ENCODE measurements at places on chromosomes 4 and X.

DNA sequence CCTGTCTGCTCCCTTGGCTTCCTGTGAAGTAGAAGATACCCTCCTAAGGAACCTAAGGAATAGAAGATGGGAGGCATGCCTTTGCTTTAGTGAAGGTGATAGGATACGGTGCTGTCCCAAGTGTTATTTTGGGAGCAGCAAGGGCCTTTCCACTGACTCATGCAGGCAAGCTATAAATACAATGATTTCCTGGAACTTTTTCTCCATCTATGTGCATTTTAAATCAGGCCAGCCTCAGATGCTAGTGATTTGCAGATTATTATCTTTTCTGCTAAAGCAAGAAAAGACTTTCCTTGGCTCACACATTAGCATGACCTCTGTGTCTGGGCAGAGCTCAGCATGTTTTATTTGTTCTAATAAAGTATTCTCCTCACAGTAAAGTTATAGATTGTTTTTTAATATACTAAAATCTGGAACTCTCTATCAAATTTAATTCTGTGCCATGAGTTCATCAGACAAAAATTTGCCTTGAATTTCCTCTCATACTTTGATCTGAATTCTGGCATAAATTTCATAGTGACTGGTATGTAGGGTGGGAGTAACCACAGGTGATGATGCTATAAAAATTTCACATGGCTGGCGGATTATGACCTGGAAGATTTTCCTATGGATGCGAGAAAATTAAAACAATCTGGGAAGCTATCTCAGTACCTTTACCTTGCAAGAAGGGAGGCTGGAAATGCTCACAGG lies 131.7 kb downstream of the REPS2 start:
- DNase-seq = no peak

- no peak for DNase-seq
These were observed 275.9 kb upstream of the VCX3A start for GRCh38 chrX:6810776-6811175.

GRCh38 chrX:46792810-46793188 lies 33.9 kb upstream of the SLC9A7 start:
- no peak for DNase-seq

GRCh38 chr4:110900213-110900769 lies 277.4 kb upstream of the PITX2 start:
- no peak for DNase-seq

DNA sequence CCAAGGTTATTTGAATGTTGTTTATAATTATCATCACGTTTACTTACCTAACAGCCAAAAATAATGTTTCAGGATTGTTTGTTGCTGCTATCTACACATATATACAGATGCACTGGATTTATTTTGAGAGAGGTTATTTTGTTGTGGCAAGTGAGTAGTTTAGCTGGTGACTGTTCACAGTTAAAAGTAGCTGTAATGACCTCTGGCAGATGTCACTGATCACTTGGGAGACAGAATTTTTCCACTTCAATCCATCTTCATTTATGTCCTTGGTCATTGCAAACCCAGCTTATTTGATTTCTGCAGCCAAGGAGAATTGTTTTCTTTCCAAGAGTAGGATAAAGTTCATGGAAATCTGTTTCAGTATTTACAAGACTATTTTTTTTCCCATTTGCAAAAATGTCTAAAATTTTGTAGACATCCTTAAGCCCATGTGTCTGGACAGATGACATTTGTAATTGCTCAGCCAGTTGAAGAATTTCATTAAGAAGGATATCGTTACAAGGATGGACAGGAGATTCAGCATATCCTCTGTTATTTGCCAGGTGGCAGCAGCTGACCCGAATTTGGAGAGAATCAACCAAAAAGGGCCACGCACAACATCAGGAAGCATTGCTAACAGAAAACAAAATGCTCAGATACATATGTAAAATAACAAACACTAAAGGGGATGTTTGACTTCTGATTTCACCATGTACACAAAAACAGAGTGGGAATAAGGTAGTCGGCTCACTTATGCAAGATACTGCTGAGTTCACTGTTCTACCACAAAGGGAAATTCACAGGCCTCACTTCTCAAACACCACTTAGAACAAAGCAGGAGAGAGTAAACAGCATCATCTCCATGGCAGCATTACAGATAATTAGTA lies 64.5 kb downstream of the GPRIN3 start:
- DNase-seq = no peak

DNA sequence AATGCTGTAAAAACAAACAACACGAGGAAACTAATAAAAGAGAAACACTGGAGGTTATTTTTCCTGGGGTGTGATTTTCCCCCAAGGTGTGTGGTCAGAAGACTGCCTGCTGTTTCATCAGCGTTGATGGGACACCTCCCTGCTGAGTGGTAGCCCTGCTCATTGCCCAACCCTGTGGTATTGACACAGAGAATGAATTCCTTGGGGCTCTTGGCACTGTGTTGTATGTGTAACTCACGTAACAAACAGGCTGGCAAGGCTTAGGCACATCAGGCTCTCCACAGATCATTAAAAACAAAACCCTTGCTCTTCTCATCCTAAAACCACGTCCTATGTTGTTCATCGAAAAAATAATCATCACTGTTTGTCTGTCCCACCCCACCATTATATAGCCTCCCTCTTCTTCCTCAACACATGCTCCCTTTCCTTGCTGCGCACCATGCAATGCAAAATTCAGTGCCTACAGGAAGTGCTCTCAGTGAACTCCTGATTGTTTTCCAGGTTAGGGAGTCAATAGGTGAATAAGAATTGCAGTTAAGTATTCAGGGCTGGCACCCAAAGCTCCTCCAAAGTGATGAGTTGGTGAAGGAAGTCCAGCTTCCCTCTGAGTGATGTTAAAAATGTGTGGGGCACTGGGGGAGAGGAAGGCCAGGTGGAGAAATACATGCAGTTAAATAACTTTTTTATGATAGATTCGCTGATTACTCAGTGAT lies 11.4 kb upstream of the PUDP start:
- DNase-seq = no peak

GRCh38 chrX:16465081-16465876 lies 184.7 kb upstream of the S100G start:
- no peak for DNase-seq

GRCh38 chrX:136275553-136275952 lies 24.4 kb upstream of the MAP7D3 start:
- DNase-seq = no peak

DNA sequence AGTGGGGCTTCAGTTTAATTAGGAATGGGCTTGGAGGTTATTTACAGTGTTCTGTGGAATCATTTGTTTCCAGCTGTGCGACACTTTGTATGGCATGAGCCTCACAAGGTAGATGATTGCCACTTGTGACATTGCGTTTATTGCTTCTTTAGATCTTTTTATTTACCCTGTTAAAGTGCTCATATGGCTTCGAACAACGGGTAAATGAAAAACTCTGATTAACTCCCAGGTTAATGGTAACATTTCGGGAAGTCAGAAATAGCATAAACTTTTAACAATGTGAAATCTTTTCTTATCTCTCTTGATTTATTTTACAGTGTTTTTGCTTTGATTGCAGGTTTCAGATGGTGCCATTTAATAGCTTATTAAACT lies 494.3 kb downstream of the IDS start:
- no peak for DNase-seq

- no peak for DNase-seq
These were observed 134.1 kb downstream of the KLHL34 start for GRCh38 chrX:21524008-21524407.

GRCh38 chr4:87257523-87257922 lies 37.1 kb upstream of the KLHL8 start:
- no peak for DNase-seq

GRCh38 chrX:53048169-53049126 lies at the start of gene GPR173:
Gene GPR173 (plus strand): TSS chrX:53048789. CDS start chrX:53076622, 27,833 bp downstream.
- no peak for DNase-seq

- DNase-seq = no peak
These were observed 110.2 kb upstream of the PRDX4 start for GRCh38 chrX:23557070-23557469.

GRCh38 chr4:142369141-142369540 lies 477.0 kb downstream of the INPP4B start:
- no peak for DNase-seq

DNA sequence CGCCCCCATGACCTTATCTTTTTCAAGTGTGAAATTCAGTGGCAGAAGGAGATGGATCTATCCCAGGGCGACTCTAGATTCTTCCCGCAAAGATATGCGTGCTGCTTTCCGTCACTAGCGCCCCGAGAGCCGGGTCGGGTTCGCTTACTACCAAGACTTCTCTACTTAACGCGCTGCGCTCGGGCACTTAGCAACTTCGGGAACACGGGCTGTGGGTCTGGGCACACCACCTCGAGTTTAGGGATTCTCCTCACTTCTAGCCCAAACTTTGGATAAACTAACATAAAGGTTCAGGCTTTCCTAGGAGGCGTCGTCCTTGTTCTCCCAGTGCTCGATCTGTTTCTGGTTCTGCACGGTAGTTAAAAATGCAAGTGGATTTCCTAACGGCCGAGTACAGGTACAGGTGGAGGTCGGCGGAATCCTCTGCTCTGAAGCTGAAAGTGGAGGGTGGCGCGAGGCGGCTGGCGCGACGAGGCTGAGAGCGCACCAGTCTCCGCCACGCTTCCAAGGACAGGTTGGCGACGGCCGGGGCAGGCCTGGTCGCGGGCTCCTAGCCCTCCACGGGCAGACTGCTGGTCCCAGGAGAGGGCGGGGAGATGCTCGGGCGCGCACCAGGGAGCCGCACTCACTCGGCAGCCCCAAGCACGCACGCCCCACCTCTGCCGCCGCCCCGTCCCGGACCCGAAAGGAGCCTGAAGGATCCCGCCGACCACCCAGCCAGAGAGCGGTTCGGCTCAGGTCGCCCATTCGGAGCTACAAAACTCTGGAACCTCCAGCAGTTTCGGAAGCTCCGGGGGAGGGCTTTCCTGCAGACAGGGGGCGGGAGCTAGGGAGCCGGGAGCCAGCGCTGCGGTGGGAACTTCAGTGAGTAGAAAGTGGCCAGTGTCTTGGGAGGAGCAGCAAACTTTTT lies 100.8 kb upstream of the TENM3 start:
- DNase-seq = no peak

- no peak for DNase-seq
These were observed 223.5 kb upstream of the MBNL3 start for GRCh38 chrX:132712350-132712749.

- DNase-seq = no peak
These were observed 64.0 kb downstream of the PTTG2 start for GRCh38 chr4:38024206-38024509.

- no peak for DNase-seq
These were observed 65.4 kb downstream of the RTL3 start for GRCh38 chrX:78593701-78594100.

- DNase-seq = no peak
These were observed 18.6 kb upstream of the RAP1GDS1 start for GRCh38 chr4:98242538-98242937.

- DNase-seq = no peak
These were observed 253.5 kb downstream of the PCDH10 start for GRCh38 chr4:133402616-133403015.

DNA sequence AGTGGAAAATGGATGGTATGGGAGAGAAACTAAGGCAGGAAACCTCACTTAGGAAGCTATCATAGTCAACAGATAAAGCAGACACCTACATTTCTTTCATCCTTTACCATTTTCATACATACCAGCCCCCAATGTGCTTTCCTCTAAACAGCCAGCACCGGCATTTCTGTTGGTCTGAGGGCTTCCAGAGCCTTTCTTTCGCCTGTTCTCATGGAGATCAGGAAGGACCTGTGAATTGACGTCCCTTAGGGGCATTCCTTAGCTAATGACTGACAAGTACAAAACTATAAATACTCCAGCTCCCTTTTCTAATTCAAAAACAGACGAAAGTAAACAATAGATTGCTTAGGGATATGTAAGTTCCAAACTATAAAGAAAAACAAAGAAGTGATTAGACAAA lies 215.5 kb upstream of the CNKSR2 start:
- DNase-seq = no peak

- no peak for DNase-seq
These were observed 242.3 kb upstream of the PPARGC1A start for GRCh38 chr4:24131954-24132673.

DNA sequence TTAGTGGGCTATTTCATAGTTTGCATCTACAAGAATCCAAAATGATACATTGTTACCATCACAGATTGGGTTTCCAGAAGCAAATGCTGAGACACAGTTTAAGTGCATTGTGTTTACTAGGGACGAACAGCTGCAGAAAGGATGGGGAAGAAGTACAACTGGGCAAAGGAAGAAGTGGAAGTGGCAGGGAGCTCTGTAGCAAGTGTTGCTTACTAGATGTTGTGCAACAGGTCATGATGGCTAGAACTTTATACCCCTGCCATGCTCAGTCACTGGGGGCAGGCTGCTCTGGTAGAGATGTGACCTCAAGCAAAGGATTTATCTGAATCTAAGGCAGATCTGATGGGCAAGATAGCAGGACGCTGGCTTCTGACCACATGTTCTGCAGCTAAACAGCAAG lies 76.1 kb upstream of the EMCN start:
- no peak for DNase-seq

Data from CD4-positive, alpha-beta T cell treated with Interleukin-6 for 4 hours (primary cell).